ENCODE measurements at places on chromosomes 2 and 18.

GRCh38 chr2:49616800-49617199, 462.5 kb upstream of the FSHR start:
- DNase-seq = peak; percentile 71

- DNase-seq = no peak
These were observed 64.1 kb upstream of the RAB6C start for GRCh38 chr2:129915303-129915840.

DNA sequence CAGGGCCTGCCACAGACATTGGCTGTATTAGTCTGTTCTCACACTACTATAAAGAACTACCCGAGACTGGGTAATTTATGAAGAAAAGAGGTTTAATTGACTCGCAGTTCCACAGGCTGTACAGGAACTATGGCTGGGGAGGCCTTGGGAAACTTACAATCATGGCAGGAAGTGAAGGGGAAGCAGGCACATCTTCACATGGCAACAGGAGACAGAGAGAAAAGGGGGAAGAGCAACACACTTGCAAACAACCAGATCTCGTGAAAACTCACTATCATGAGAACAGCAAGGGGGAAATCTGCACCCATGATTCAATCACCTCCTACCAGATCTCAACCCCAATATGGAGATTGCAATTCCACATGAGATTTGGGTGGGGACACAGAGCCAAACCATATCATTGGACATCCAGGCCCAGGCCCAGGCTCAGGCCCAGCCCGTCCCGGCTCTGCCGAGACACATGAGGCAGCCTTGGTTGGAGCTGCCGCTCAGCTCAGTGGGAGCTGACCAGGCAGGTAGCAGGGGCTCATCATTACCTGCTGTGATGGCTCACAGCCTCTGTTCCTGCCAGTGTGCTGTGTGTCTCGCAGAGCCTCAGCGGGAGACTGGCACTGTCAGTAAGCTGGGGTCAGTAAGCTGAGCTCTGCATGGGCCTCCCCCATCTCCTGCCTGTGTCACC, 8.6 kb upstream of the RALB start:
- no peak for DNase-seq

GRCh38 chr2:221388891-221389290, 183.2 kb downstream of the EPHA4 start:
- DNase-seq = peak; percentile 90

DNA sequence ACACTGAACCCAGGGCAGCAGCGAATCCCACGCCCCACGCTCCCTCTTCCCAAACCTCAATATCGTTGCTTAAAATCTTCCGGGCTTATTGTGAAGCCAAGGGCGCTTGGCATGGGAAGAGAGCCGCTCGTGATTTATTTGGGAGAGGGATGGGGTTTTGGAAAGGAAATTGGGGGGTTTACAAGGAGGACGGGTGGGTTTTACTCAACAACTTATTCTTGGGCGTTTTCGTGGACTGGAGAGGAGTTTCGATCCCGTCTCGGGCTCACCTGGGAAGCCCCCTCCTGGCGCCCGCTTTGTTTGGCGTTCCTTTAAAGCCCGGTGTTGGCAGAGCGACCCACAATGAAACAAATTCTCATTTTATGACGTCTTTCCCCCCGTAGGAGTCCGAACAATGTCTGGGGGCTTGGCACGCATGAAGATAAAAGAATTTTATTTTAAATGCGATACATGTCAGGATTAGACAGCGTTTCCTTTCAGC, 135.3 kb downstream of the INSIG2 start:
- DNase-seq = peak; percentile 4

DNA sequence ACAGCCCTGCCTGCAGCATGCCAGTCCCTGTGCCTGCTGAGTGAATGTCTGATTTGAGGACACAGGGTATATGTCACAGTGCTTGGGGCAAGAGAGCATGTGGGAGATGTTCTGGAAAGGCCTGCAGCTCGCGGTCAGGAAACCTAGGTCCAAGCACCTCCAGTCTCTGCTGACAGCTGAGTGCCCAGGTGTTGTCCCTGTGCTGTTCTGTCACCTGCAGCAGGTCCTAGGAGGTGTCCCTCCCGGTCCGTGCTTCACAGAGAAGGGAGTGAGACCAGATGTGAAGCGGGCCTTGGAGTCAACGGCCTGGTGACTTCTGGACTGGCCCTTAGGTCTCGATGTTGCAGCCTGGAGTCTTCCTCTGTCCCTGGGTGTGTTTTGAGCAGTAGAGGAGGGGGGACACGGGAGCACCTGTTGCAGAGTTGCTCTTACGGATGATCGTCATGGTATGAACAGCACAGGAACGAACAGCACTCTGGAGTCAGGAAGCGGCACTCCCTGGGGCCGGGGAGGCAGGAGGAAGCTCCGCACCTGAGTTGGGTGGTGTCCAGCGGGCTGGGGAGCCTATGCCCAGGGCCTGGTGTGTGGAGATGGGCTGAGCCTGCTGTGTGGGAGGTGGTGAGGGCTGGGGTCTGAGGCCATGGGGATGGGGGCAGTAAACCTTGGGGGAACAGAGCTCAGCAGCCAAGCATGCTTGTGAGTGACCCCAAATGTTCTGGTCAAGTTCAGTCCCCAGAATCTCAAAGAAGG, 21.6 kb upstream of the ARHGEF4 start:
- no peak for DNase-seq

DNA sequence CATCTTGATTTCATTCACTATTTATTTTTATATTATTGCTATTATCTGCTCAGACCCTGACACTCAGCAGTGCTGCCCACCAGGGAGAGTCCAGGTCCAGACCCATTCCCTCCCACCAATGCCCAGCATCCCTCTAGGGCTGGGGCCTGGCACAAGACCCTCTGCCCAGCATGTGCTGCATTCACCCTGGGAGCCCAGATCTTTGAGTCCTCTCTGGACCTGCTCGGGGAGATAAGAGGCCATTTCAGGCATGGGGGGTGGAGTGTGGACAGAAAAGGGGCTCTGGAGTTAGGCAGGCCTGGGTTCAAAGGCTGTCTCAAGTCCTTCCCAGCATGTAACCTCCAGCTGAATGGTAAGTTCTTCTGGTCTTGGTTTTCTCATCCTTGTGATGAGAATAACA, 209.6 kb downstream of the CYP26B1 start:
- DNase-seq = no peak

Measured in NCI-H1694 (cell line).